Urinary bladder (tissue), 4 donors: ENCODE measurements at places on chromosomes 4 and X.

DNA sequence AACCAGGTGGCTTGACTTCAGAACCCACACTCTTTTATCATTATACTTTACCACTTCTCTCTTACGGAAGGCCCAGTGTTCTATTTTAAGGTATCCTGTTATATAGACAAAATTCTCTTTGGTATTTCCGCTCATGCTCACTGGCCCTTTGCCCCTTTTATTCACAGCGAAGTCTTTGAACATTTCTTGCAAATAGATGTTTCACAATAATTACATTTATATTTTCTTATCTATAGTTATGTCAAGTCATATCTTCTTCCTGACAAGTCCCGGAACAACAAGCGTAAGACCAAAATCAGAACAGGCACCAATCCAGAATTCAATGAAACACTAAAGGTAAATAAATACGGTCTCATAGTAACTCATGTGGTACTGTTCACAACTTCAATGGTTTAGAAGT is 102.0 kb downstream of the SYTL5 start:
- DNase-seq = no peak

- DNase-seq = no peak
These were observed 212.8 kb downstream of the SPANXN3 start for GRCh38 chrX:143304518-143304917.

DNA sequence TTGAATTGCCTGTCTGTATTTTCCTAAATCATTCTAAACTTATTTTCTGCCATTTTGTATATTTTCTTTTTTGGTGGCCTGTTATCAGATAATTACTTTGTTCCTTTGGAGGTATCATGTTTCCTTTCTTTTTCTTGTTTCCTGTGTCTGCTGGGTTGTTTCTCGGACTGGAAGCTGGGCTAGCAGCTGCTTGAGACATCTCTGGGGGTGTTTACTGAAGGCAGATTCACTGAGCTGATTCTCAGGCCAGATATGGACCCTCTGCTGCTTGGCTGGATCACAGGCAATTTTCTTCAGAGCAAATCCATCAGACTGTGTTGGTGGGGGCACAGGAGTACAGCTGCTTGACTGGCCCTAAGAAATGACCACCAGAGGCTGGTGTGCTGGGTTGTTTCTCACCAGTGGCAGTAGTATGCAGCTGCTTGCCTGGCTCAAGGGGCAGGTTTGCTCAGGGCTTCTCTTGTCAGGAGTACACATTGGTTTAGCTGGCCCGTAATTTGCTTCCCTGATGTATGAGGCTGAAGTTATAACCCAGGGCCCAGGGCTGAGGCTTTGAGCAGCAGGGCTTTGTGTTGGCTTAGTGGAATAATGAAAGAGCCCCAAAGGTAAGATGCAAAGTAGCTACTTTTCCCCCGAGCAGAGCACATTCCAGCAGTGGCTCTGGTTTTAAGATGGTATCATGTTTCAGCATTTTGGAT is 680.6 kb downstream of the TECRL start:
- no peak for DNase-seq

DNA sequence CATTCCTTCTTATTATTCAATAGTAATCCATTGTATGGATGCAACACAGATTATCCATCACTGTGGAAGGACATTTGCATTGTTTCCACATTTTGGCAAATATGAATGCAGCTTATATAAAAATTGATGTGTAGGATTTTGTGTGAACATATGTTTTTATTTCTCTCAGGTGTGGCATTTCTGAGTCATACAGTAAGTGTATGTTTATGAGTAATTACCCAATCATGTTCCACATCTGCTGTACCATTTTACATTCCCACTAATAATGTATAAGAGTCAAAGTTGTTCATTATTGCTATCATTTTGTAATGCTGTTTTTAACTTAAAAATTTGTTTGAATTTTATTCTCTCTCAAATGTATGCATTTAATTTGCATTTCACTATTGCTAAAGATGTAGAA is 25.5 kb downstream of the MAGEA4 start:
- DNase-seq = no peak

DNA sequence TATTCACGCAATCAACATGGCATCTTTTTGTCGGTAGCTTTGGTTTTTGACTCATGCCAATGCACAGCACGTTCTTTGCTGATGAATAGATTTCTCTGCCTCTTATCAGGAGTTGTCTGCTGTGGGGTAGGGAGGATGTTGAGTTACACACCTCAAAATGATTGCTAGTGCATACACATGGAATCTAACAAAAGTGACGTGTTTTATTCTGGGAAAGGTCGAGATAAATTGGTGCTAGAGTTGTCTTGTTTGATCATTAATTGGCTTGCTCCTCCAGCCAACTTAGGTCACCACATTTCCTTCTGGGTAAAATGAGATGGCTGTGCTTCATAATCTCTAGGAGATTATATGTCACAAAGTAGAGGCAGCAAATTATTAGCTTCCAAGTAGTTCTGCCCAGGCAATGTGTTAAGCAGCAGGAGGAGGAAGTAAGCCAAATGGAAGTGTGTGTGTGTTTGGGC is 3.9 kb downstream of the RAB9A start:
- no peak for DNase-seq

DNA sequence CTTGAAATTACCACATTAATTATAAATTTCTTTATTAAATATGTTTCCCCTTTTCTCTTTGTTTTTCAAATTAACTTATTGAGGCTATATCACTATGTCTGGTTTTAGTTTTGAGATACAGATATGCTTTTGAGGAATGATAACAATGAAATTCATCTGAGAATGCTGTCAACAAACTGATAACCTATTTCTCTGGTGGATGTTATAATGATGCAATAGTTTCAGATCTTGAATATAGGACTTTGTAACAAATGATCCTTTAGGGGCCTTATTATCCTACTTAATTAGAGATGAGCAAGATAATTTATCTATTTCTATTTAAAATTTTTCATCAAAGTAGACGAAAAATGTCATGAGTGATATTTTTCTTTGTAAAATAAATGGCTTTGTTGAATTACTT is 123.7 kb downstream of the MAGEB17 start:
- no peak for DNase-seq

DNA sequence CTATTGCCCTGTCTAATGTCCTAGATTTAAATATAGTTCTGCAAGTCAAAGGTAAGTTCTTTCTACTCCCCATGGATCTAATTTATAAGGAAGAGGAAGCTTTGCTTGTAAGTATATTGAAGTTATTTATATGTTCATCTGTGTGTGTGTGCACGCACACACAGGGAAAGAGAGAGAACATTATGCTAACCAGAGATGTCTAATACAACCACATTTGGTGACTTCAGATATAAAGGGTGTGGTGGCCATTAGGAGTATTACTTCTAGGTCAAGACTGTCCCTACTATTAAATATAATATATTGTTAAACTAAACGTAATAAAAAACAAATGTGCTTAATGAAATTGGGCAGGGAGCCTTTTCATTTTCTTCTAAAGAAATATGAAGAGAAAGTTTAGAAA is 4.1 kb downstream of the DCK start:
- DNase-seq = no peak

GRCh38 chr4:75547647-75548387 is 8.0 kb upstream of the ODAPH start:
- no peak for DNase-seq

DNA sequence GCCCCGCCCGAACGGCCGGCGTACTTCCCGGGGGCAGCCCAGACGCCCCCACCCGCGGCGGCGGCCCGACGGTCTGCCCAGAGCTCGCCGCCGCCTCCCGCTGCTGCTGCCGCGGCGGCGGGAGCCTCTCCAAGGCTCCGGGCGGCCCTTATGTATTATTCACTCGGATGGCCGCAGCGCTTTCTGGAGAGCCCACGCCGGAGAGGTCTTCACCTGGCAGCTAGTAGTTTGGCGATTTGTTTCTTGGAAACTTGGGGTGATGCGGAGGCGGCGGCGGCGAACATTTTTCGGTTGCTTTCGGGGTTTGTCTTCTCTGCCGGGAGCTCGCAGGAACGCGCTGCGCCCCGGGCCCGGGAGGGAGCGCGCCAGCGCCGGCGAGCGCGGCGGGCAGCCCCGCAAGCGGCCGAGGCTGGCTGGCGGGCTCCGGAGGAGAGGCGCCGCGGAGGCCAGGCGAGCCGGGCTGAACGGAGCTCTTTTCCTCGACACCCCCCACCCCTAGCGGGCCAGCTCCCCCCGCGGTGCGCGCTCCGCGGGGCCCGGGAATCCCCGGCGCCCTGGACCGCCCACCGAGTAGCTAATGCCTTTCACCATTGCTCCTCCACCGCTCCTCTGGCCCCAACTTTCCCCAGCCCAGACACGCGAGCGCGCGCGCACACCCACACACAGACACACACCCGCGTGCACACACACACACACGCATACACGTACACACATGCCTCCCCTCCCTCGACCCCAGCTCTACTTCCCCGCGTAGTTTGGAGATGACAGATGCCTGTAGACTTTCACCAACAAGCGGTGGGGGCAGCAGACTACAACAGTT is 113.5 kb downstream of the DHX15 start:
- no peak for DNase-seq

- no peak for DNase-seq
These were observed 540.2 kb downstream of the GBA3 start for GRCh38 chr4:23232987-23233386.

- no peak for DNase-seq
These were observed 1005.9 kb upstream of the PABPC4L start for GRCh38 chr4:135207531-135207930.

- peak; percentile 15 for DNase-seq
These were observed 700.5 kb downstream of the TRIML1 start for GRCh38 chr4:188839704-188840103.

DNA sequence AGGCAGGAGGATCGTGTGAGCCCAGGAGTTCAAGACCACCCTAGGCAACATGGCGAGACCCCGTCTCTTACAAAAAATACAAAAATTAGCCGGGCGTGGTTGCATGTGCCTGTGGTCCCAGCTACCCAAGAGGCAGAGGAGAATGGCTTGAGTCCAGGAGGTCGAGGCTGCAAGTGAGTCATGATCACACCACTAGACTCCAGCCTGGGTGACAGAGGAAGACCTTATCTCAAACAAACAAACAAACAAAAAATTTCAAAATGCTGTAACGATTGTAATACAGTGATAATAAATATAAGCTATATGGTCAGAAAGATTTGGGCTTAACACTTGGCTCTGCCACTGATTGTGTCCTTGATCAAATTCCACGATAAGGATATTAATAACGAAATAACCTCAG is 24.2 kb downstream of the SLC25A4 start:
- DNase-seq = no peak

- no peak for DNase-seq
These were observed 291.5 kb upstream of the BOD1L1 start for GRCh38 chr4:13918991-13919441.

GRCh38 chr4:154276496-154276895 is 215.1 kb downstream of the DCHS2 start:
- no peak for DNase-seq

- DNase-seq = no peak
These were observed 13.9 kb downstream of the ANAPC10 start for GRCh38 chr4:145083891-145084605.

- DNase-seq = no peak
These were observed 29.9 kb upstream of the SOD3 start for GRCh38 chr4:24765376-24765988.

GRCh38 chr4:151459375-151459774 is 50.4 kb downstream of the FHIP1A start:
- no peak for DNase-seq

DNA sequence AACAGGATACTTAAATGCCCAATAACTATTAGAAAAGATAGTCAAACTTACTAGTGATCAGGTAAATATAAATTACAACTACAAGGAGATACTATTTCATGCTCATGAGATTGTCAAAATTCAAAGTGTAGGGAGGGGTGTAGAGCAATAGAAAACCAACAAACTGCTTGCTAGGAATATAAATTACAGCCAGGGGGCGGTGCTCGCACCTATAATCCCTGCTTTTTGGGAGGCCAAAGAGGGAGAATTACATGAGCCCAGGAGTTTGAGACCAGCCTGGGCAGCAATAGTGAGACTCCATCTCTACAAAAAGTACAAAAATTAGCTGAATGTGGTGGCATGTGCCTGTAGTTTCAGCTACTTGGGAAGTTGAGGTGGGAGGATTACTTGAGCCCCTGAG is 556.5 kb upstream of the NR3C2 start:
- DNase-seq = no peak

- no peak for DNase-seq
These were observed at the start of gene TMEM47 for GRCh38 chrX:34656842-34657725. TMEM47 (minus strand) TSS chrX:34657285; CDS start chrX:34657029, 256 bp downstream.

- no peak for DNase-seq
These were observed 236.9 kb downstream of the SHOX start for GRCh38 chrX:867502-867901.
